ENCODE measurements at places on chromosomes 12 and 14.

GRCh38 chr14:35818346-35819115 lies 7.6 kb upstream of the BRMS1L start:
- no peak for DNase-seq

GRCh38 chr12:88633312-88633711 lies 53.0 kb upstream of the KITLG start:
- no peak for DNase-seq

GRCh38 chr12:57844709-57845477 lies 1.6 kb downstream of the CTDSP2 start:
- DNase-seq, result no peak

- DNase-seq, result no peak
Measured at GRCh38 chr12:124428136-124428791, 133.4 kb downstream of the RFLNA start.

DNA sequence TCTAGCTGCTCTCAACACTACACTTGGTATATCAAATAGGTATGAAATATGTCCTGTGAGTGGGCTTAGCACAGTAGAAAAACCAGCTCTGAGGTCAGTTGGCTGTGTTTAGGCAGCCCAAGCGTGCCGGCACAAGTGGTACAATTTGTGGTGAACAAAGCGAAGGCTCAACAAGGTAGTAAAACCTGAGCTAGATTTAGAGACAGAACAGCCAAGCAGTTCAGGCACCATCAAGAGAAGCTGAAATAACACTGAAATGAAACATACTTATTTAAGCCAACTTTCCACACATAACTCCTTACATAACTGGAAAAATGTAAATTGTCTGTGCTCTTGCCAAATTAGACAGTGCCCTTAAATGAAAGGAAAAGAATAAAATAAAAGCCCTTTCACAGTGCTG lies 596.8 kb upstream of the FBXO33 start:
- no peak for DNase-seq

DNA sequence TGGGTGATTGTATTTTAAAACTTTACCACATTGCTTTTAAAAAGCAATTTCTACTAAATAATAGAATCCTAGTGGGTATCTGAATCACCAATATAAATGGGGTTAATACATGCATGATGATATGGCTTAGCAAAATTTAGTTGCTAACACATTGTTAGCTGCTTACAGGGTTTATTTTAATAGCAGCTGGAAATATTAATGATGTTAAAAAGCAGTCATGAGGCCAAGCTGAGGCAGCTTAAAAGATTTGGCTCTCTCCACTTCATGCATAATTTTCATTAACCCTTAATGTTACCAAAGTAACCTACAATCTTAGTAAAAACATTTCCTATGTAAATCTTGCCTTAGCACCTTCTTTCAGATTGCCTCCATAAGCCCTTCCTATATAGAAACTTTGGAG lies 49.2 kb upstream of the CNOT2 start:
- DNase-seq, result no peak

GRCh38 chr14:32480337-32480736 lies 151.2 kb downstream of the AKAP6 start:
- DNase-seq, result no peak

GRCh38 chr14:75234173-75235115 lies 44.2 kb upstream of the FOS start:
- DNase-seq, result no peak

GRCh38 chr14:35553808-35554207 lies 19.8 kb downstream of the INSM2 start:
- no peak for DNase-seq

DNA sequence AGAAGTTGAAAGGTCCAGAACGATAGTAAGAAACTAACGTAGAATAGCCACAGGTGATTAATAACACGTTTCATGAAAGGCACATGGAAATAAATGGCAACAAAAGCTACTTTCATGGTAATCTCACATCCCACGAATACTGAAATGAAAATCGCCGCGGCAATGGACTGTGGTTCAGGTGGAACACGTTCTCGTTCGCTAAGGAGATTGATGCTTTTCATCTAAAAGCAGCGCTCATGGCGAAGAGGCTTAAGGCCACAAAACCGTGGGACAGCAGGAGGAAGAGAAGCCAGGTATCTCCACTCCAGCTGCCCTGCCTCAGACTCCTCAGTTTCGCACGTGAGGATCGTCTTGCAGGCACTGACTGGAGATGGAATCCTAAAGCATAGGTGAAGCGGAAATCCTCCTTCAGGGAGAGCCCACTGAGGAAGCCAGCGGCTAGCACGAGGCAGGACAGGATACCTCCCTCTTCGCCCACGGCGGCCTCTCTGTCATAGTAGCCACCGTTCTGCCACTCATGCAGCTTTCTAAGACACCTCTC lies 696 bp upstream of the GPHN start:
- DNase-seq, result no peak

GRCh38 chr14:65255583-65256461 lies 153.5 kb upstream of the MAX start:
- DNase-seq, result no peak

DNA sequence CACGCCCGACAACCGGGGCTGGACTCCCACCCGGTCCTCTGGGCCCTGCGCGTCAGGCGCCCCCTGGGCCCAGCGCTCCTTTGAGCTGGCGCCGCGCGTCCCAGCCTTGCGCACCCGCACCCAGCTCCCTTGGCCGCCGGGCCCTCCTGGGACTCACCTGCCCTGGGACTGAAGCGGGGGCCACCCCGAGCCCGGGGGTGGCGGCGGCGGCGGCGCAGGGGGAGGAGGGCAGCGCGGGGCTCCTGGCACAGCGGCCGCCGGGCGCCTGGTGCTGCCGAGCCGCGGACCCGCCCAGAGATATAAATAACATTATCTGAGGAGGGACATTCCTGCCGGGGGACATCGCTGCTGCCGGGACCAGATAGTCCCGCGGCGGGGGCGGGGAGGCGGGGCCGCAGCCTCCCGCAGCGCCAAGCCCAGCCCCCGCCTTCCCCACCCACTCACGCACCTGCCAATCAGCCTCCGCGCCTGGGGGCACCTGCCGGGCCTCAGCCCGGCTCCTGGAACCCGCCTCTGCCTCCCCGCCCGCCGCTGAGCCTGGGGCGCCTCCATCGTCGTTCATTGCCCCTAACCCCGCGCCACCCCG lies at the start of gene SPTB:
Gene SPTB, minus strand, starts transcription at position 273 of the 586 bp plus-strand sequence. CDS start 56,813 bp downstream, outside the sequence.
- peak; percentile 45 for DNase-seq

Data from T-cell (primary cell).